Left forelimb (tissue), 1 donor: ENCODE measurements at places on chromosomes 16 and 17.

GRCh38 chr16:1289477-1289866, 20.0 kb upstream of the UBE2I start:
- DNase-seq = no peak

- no peak for DNase-seq
These were observed 178.4 kb downstream of the FTO start for GRCh38 chr16:53882310-53882709.

DNA sequence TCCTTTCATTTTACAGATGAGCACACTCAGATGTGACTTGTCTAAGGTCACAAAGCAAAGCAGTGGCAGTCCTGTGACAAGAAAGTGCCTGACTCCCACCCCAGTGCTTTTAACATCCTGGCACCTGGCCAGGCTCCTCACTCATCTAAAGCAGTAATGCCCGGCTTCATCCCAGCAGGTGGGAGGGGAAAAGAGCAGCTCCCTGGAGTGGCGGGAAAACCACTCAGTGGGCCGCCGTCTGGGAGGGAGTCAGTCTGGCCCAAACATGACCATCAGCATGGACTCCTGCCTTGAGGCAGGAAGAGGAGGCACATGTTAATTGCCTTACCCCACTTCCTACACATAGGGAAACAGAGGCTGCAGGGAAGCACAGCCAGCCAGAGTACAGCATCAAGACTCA, 2.6 kb downstream of the PCGF2 start:
- no peak for DNase-seq

GRCh38 chr16:63216696-63217423, 1180.6 kb upstream of the CDH8 start:
- no peak for DNase-seq

DNA sequence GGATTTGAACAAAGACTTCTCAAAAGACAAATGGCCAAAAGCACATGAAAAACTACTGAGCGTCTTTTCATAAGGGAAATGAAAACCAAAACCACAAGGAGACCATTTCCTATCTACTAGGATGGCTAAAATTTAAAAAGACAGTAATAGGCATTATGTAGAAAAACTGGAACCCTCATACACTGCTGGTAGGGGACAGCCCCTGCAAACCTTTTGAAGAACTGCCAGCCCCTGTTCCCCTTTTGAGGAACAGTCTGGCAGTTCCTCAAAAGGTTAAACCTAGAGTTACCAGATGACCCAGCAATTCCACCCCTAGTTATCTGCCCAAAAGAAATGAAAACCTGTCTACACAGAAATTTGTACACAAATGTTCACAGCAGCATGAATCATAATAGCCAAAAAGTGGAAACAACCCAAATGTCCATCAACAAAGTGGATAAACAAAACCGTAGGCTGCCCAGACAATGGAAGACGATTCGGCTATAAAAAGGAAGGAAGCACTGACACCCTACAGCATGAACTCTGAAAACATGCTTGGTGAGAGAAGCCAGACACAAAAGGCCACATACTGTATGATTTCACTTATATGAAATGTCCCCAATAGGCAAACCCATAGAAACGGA, 22.9 kb downstream of the CDIP1 start:
- DNase-seq = no peak

DNA sequence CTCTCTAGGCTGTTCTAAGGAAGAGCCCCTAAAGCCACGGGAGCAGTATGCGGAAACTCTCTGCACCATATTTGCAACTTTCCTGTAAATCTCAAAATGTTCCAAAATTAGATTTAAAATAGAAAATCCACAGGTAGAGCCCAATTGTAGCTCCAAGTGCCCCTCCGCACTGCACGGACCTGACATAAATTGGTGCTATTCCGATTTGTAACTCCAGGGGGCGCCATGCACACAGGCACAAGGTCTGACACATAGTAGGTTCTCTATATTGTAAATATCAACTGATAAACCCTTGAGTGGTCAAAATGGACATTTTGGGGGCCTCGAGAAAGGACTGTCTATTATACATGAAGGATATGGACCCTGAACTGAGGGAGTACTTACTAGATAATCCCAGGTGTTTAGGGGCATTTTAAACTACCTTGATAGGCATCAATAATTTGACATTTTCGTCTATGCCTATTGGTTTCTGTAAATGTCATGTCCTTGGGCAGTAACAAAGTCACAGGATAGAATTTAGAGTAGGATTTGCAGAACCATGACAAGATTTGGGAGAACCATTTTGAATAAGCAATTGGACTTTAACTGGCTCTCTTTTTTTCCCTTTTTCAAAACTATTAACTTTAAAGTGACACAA, 36.6 kb upstream of the TMEM132E start:
- DNase-seq = no peak

- DNase-seq = no peak
These were observed 17.1 kb downstream of the C16orf82 start for GRCh38 chr16:27083861-27084261.

- no peak for DNase-seq
These were observed 69.0 kb downstream of the CDH13 start for GRCh38 chr16:82695806-82696205.

DNA sequence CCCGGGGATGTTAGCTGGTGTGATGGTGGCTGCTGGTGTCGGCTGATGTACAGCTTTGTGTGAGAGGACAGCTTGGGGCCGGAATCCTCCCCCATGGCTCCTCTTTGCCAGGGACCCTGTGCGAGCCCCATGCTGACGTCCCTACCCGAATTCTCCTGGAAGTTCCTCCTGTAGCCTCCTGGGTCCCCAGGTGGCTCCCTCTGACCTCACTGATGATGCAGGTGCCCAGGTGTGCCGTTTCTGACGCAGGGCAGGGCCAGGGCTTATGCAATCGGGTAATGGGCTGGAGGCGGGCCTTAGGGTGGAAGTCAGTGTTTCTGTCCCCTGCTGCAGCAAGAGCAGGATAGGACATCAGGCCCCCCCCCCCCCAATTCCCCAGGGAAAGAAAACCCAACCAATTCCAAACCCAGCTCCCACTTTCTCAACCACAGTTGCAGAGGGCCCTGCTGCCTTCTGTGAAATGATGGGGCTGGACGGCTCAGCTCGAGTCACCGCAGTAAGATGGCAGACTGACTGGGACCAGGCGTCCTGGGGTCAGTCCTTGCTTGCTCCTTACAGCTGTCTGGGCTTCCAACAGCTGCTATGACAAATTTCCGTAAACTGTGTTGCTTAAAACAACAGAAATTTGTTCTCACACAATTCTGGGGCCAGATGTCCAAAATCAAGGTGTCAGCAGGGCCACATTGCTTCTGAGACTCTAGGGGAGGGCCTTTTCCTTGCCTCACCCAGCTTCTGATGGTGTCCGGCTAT, 139.0 kb upstream of the PLCG2 start:
- no peak for DNase-seq

GRCh38 chr16:14088155-14088753, 17.1 kb downstream of the MRTFB start:
- no peak for DNase-seq

DNA sequence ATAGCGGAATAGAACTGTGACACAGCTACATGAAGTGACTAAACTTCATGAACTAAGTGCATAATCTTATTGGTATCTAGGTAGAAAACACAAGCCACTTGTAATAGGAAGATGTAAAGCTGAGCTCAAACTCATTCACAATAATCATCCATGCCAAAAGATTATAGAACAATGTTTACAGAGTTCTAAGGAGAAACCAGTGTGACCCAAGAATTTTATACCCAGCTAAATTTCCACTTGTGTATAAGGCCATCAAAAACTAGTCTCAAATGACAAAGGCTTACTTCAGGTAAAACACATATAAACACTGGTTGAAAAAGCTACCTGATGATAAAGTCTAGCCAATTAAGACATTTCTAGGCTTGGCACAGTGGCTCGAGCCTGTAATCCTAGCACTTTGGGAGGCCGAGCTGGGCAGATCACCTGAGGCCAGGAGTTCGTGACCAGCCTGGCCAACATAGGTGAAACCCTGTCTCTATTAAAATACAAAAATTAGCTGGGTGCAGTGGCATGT, 16.9 kb upstream of the CPD start:
- no peak for DNase-seq

DNA sequence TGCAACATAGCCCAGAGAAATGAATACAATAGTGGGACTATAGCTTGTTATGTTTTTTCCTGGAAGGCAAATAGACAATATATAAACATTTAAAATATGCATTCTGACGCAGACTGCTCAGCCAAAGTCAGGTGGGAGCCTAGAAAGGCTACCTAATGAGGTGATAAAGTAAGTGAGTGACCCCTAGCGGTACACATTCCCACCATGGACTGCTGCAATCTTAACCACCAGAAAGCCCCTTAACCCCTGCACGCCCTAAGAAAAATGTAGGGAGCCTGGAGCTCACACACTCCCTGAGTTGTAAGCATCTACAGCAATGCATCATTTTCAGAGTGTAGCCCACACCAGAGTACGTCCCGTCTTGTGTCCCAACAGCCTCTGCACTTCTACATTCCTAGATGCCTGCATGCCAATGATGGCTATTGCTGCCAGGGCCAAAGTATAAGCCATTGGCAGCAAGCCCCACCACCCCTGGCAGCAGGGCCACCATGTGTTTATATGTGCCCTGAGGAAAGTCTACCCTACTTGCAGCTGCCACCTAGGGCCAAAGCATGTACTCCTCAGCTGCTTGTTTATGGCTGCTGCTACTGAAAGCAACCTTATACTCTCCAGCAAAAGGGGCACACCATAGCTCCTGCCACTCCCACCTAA, 127.6 kb downstream of the KIF2B start:
- no peak for DNase-seq

DNA sequence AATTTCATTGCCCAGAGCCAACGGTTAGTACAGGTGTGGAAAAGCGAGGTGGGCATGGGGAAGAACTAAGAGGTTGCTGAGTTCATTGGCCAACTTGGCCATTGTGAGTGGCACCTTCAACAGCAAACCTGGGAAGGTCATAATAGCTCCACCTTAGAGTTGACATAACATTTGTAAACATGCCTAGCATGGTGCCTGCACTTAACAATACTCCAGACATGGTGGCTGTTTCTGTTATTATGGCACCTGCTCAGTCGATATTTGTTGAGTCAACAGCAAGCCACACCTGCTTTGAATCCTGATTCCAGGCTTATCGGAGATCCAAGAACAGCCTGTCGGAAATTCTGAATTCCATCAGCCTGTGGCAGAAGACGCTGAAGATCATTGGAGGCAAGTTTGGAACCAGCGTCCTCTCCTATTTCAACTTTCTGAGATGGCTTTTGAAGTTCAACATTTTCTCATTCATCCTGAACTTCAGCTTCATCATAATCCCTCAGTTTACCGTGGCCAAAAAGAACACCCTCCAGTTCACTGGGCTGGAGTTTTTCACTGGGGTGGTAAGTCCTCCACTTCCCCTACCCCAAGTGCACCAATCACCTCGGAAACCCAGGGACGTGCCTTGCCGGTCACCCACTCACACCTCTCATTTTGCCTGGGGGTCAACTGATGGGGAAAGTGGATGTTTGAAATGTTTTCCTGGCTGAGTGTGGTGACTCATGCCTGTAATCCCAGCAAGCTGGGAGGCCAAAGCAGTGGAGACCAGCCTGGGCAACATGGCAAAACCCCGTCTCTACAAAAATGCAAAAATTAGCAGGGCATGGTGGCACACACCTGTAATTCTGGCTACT, 46.0 kb downstream of the TMC5 start:
- DNase-seq = no peak

GRCh38 chr17:6648181-6648580, 3.2 kb downstream of the MED31 start:
- DNase-seq = no peak

- no peak for DNase-seq
These were observed 26.0 kb upstream of the B4GALNT2 start for GRCh38 chr17:49106321-49107210.

- DNase-seq = no peak
These were observed 6.6 kb downstream of the NDRG4 start for GRCh38 chr16:58506241-58507194.

DNA sequence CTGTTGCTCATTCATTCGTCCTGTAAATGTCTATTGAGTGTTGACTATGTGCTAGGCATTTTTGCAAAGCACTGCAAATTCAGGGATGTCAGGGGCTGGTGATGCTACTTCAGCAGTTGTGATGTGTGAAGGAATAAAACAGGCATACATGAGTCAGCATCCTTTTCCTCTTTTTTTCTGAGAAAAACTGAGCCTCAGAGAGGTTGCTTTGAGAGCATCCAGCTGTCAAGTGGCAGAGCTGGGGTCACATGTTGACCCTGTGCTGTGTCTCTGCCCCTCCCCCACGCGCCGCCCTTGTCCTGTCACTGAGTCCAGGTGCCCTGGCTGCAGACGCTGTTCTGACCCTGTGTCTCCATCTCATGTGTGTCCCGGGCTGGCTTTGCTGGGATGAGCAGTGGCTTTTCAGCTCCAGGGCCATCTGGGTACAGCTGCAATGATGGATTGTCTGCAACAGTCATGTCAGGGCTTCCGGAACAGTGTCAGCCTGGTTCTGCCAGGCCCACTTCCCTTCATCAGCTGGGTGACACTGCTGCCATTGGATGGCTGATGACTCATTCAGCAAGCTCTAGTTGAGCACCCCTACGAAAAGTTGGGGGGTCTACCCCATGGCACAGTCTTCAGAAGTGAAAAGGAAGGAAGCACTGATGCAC, 14.9 kb downstream of the SEC14L5 start:
- DNase-seq = no peak

DNA sequence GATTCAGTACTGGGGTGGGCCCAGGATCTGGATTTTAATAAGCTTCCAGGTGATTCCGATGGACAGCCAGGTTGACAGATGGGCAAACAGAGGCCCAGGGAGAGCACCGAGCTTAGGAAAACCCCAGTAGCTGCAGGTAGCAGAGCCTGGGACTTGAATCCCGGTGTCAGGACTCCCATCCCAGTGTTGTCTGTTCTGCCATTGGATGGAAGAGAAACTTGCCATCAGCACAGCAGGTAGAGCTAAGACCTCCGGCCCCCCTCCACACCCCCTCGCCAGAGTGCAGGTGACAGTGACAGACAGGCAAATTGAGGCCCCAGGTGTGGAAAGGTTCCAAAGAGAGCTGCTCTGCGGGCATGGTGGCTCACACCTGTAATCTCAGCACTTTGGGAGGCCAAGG, 12.4 kb downstream of the KATNB1 start:
- no peak for DNase-seq

GRCh38 chr16:16925432-16925831, 545.3 kb downstream of the XYLT1 start:
- DNase-seq = no peak

DNA sequence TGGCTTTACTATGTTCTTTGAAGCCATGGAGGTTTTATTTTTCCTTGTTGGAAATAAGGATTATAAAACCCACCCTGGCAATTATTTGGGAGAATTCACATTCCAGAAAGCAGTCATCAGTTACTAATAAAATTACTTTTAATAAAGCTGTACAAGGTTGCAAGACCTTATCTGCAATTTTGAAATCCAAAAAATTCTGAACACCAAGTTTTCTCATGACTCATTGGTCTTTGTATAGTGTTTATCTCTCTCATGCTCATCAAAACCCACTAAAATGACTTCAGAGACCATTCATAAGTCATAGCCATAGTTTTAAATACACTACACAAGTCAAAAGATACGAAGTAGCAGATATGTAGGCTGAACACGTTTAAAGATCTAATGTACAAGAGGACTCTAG, 6.0 kb upstream of the KRT38 start:
- no peak for DNase-seq

- DNase-seq = no peak
These were observed 82.1 kb downstream of the MSI2 start for GRCh38 chr17:57338257-57338914.

- DNase-seq = no peak
These were observed 4.6 kb downstream of the TEN1 start for GRCh38 chr17:75983501-75984181.

- no peak for DNase-seq
These were observed 3.4 kb upstream of the BPTF start for GRCh38 chr17:67821871-67822367.

GRCh38 chr17:65074778-65075250, 18.3 kb upstream of the GNA13 start:
- DNase-seq = no peak
